Stimulated activated CD4-positive, alpha-beta T cell treated with anti-CD3 and anti-CD28 coated beads, Interleukin-12 subunit alpha, Interleukin-12 subunit beta, amount 100 ng/mL, for 48 hours (primary cell): ENCODE measurements at places on chromosomes 12 and 14.

DNA sequence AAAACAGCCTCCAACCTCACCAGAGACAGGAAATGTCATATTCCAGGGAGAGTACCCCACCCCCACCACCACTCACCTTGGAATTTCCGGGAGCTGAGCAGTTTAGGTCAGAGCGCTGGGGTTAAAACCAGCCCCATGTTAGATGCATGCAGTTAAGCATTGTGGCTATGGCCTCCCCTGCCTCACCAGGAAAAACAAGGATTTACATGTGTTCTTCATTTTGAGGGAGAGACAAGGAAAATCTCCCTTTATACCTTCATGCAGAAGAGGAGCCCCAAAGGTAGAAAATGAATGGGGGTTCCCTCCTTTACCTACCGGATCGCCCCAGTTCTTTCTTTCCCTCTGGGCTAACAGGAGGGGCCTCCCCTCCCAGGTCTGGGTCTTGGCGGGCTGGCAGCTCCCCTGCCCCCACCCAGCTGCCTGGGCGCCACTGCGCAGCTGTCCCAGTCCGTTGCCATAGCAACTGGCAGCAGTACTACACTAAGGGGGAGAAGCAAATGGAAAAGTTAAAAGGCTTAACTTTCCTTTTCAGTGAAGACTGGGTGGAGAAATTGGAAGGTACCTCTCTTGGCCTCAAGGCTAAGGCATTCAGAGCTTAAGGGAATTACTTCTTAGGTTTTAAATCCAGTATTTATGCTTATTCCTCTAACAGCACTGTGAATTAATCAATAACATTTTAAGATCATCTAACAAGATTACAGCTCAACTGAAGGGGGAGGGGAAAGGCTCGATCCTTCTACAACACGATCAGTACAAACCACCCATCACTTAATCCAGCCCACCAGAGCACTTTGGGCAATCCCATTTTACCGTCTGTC, 20.5 kb downstream of the CBX5 start:
- no peak for DNase-seq

GRCh38 chr12:91562476-91562875, 379.9 kb upstream of the DCN start:
- no peak for DNase-seq

DNA sequence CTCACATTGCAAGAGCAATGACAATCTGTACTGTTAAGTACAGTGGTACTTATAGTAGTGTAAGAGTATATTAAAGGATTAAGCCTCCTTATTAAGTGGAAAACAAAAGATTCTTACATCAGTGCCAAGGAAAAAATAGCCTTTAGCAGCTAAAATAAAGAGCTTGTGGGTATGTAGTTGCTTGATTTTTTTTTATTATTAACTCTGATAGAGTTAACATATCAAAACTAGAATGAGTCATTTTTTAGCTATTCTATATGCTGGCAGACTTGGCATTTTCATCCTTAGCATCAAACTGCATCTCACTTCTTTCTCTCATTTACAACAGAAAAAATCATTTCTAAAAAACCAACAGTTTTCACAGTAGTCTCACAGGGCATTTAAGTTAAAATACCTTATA, 86.5 kb downstream of the ATP2B1 start:
- no peak for DNase-seq

DNA sequence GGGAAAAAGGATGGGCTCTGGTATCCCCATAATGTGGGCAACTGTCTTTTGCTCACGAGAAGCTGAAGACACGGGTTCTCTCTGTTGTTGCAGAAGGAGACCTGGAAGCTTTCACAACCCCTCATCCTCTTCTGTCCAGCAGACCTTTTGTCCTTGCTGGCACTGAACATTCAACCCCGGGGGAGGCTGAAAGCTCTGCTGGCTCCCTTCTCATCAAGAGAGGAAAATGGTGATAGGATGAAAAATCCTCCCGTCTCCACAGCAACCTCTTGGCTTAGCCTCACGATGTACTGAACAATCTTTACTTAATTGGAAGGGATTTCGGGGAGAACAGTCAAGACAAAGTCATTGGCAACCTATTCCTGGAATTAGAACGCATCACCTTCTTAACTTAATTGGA, 39.0 kb downstream of the ELK3 start:
- DNase-seq, result no peak

DNA sequence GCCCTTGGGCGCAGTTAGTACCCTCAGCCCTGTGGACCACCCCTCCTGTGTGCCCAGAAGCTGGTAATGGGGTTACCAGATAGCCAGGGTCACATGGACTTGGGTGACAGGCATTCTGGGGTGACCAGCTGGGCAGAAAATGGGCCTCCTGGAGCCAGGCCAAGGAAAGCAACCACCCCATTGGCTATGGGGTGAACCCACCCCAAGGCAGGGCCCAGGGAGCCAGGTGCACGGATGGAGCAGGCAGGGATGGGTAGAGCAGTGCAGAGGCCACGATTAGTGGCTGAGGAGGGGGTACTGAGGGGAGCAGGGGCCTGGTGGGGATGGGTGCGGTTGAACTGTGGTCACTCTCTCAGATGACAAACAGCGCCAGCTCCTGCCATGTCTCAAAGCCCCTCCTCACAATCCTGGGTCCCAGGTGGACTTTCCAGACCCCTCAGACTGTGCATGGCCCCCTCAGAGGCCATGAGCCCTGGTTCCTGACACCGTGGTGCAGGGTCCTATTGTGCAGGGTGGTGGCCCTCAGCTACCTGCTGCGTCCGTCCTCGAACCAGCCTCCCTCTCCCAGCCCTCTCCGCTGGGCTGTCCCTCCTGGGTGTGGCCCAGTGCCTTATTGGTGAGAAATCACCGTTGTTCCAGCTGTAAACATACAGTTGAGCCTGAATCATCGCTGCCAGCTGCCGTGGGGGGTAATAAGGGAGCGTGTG, 23.4 kb upstream of the BEGAIN start:
- DNase-seq, result no peak

GRCh38 chr12:32051511-32052211, 55.0 kb upstream of the BICD1 start:
- DNase-seq, result no peak

DNA sequence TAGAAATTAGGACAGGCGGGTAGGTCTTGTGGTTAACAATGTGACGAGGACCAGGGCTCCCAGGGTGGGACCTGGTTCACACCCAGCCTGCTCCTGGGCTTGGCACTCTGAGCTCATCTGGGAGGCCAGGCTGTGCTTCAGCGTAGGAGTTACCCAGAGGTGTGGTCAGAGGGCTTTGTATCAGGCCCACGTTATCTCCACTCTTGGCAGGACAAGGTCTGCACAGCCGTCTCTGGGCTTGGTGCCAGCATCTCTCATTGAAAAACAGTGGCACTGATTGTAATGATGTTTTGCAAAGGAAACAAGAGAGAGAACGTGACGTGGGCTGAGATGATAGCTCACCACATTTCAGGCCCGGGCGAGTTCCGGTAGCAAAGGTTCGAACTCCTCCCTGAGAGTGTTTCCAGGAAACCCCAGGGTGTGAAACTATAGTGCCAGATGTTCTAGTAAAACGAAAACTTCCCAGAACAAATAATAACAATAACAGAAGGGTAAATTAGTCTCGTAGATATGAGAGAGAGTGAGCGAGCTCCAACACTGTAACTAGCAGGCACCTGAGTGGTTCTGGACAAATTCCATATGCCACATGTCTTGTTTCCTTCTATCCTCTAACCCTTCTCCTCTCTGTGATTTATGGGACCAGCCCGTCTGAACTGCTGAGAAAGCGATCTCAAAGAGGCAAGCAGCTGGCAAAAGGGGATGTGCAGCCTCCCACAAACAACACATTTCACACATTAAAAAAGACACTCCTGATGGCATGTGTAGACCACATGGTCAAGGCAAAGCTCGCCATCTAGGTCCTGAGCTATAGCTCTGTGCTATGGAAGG, 227.3 kb downstream of the KTN1 start:
- peak; percentile 54 for DNase-seq

GRCh38 chr12:51185171-51185717, 12.3 kb upstream of the TFCP2 start:
- no peak for DNase-seq

GRCh38 chr12:112199136-112199535, 73.8 kb downstream of the TRAFD1 start:
- no peak for DNase-seq

GRCh38 chr12:93009533-93009932, 80.4 kb upstream of the EEA1 start:
- no peak for DNase-seq
